CD4-positive, alpha-beta T cell treated with Interleukin-1 beta for 1 hour (primary cell): ENCODE measurements at places on chromosomes 6 and 20.

GRCh38 chr6:49782293-49782692, 4.8 kb downstream of the PGK2 start:
- DNase-seq = no peak

GRCh38 chr6:7467007-7467897, 74.2 kb upstream of the DSP start:
- no peak for DNase-seq

DNA sequence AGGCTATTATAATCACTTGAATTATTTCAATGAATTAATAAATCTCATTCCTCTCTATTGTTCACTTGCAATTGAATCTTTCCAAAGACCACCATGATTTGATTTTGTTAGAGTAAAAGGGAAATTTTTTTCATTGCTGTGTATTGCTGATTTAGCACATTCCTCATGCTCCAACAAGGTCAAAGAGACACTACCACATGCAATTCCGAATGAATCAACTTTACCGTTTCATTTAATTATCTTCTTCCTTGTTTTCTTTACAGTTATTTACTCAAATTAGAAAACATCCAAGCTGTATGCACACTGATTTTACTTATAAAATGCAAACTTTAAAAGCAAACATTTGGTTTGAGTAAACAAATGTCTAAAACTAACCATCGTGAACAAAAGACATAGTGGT, 967 bp downstream of the KIAA0408 start:
- no peak for DNase-seq

DNA sequence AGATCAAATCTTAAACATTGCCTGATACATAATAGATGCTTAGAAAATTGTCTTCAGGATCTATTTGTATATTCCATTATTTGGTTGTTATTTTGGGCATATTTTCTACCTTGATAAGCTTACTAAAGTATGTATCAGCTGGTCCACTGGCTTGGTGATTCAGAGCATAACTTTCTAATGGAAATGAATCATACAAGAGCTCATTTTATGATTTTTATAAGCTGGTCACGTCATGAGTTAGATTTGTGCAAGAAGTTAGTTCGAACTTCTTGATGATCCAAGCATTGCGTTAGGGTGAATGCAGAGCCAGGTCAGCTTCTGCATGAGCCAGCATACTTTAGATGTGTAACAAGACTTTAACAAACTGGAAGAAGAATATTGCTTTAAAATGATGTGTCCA, 144.5 kb upstream of the FLRT3 start:
- no peak for DNase-seq

- no peak for DNase-seq
These were observed 106.4 kb downstream of the GMPR start for GRCh38 chr6:16344756-16345155.

DNA sequence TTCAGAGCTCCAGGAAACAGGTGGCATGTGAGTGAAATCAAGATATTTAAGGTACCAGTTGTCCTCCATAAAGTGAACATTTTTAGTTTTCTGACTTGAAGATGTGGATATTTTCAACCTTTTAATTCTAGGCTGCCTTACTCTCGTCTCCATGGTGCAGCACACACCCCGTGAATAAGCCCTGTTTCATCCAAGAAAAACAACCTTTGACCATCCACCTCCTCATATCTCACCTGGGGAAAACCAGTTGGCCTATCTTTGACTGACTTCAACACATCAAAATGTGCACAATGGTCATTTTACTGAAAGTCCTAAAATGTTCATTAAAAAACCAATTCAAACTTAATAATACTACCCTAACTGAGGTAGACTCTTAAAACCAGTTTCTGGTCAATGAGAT, 73.8 kb upstream of the CD2AP start:
- no peak for DNase-seq

DNA sequence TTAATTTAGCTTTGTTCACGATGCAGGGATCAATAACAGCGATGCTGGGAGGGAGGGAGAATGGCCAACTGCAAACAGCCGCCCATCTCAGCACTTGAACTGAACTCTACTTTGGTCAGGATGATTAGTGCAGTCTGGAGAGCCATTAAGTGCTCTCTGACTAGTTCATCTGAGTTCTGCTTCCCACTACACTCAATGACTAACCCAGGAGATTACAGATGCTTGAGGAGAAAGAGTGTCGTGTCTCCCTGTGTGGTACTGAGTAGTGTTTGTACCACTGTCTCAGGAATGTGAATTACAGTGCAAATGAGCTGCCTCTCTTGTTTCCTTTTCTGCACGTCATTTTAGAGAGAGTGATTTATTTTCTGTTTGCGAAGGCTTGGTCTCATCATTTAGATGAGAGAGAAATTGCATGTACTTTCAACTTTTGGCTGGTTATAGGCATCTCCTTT, 23.5 kb downstream of the CARMIL1 start:
- no peak for DNase-seq

GRCh38 chr20:1418350-1418749, 25.5 kb upstream of the FKBP1A start:
- DNase-seq = no peak

- no peak for DNase-seq
These were observed 40.7 kb downstream of the STK38 start for GRCh38 chr6:36506611-36507010.

- DNase-seq = no peak
These were observed 16.8 kb downstream of the MYLK4 start for GRCh38 chr6:2733736-2734480.

DNA sequence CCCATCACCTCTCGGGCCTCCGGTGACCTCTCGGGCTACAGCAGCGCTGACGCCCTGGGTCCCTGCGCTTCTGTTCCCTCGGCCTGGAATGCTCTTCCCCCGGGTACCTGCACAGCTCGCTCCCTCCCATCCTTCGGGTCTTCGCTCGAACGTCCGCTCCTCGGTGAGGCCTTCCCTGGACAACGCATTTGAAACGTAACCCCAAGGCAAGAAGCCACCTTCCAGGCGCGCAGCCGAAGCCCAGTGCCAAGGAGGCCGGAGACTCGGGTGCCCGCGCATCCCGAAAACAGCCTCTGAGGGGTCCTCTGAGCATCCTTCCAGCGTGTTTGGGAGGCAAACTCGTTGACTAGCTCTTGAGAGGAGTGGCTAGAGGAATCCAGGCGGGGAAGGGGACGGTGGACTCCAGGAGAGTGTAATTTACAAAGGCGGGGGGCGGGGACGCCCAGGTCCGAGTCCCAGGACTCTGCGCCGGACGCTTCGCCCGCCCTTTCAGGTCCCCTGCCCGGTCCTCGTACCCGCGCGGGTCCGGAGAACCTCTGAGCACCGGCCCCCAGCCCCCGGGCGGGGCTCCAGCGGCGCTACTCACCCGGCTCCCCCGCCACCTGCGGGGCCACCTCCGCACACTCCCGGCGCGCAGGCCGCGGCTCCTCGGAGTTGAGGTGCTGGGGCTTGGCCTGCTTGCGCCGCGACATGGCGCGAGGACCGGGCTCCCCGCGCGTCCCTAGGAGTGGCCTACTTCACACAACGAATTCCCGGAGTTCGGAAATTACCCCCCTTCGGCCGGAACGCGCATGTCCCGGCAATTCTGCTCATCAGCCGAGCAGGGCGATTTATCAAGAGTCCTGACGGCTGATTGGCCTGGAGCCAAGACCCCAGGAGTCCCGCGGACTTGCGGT, 86.8 kb downstream of the ZFP64 start:
- no peak for DNase-seq

GRCh38 chr6:99195986-99196655, 153.4 kb downstream of the FAXC start:
- no peak for DNase-seq
